ENCODE measurements at places on chromosomes 7 and 10. TPM values are rescaled to one million over a fixed set of nuclear protein-coding genes. Genes with fewer than 3 reads are reported as not detected.

SFMBT2 gene
- total RNA-seq: 15.3 TPM

- no peak for DNase-seq
These were observed 123.6 kb downstream of the CXCL12 start for GRCh38 chr10:44261296-44261695.

- DNase-seq: peak; percentile 50
These were observed 1.0 kb downstream of the TNS3 start for GRCh38 chr7:47580811-47581331.

- no peak for DNase-seq
These were observed 121.2 kb upstream of the TARP start for GRCh38 chr7:38394660-38395059.
